Endothelial cell (in vitro differentiated cells): ENCODE measurements at places on chromosomes 2 and 18.

- no peak for DNase-seq
- no peak overlapping the region for H3K27ac ChIP-seq
- peaks cover 23% of the 10 kb centered on the region for H3K4me1 ChIP-seq
- no peak overlapping the region for H3K4me3 ChIP-seq
These were observed 259.1 kb downstream of the LTBP1 start for GRCh38 chr2:33205693-33206434.

DNA sequence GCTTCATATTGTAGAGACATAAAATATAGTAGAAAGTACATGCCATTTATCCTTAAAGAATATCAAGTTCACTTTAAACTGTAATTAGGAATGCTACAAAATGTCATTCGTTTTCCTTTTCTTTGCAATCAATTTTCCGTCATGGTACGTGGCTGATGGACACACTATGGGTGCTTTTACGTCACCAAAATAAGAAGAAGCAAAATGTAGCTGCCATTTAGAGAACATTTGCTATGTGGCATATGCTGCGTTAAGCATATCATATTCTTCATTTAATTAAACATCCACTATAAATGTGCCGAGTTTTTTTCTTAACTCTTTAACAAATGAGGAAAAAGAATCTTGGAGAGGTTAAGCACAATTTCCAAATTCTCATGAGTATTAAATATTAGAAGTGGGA is 1358.5 kb upstream of the NXPH2 start:
- H3K4me1 ChIP-seq = no peaks in the 10 kb centered on the region
- H3K4me3 ChIP-seq = no peak overlapping the region
- no peaks in the 10 kb centered on the region for H3K36me3 ChIP-seq
- no peaks in the 10 kb centered on the region for H3K27me3 ChIP-seq

DNA sequence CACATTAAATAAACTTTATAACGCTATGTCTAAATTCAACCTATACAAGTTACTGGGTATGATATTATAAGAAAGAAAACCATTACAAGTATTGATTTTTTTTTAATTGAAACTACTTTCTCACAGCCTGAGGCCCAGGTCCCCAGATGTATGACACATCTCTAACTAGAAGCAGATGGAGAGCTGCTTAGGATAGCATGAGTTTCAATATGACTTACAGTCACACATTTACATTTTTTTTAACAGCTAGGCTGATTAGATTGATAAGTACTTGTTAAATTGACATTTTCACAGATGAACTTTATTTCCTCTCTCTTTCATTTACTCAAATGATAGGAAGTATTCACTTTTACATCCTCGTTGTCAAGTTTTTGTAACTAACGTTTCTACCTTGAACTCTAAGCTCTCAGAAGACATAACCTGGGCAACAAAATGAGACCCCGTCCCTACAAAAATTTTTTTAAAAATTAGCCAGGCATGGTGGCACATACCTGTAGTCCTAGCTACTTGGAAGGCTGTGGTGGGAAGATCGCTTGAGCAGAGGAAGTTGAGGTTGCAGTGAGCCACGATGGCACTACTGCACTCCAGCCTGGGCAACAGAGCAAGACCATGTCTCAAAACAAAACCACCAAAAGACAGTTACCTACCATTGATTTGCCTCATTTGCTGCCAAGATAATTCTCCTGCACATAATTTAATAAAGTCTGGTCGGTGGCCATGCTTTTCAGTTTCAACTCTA is 52.4 kb downstream of the STK39 start:
- H3K27me3 ChIP-seq = no peaks in the 10 kb centered on the region
- H3K4me3 ChIP-seq = no peak overlapping the region
- no peaks in the 10 kb centered on the region for H3K36me3 ChIP-seq

DNA sequence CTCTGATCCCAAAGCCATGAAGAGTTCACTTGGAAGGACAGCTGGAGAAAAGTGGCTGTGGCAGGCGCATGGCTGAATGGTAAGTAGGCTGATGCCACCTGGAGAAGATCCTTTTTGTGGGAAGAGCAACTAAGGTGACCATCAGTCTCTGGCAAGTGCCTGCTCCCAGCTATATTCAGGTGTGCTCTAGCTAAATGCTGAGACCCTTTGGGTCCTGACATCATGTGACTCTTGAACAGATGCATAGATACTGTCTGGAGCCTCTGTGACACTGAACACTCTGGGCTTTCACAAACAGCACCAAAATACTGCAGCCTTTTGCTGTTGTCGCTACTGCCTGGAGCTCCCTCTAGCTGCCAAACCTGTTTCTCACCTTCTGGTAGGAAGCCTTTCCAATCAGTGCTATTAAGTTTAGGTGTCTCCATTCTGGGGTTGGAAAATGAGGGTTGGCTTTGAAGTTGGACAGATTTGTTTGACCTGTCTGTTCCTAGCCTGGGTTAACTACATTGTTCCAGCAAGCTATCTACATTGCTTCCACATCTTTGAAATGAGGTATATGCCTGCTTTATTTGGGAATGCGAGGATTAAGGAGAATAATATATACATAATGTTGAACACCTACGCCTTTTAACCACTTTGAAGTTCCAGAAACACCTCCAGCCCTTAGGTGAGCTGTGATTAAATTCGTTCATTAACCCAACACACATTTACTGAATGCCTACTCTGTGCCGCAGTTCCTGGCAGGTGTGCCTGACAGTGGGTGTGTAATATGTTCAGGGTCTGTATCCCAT is 3.1 kb downstream of the EGR4 start:
- peak; percentile 59 for DNase-seq
- H3K4me1 ChIP-seq = no peaks in the 10 kb centered on the region
- peak overlapping the region; percentile 18 for H3K27ac ChIP-seq
- peaks cover 6% of the 10 kb centered on the region for H3K36me3 ChIP-seq
- H3K4me3 ChIP-seq = peak overlapping the region; percentile 71
- peaks cover 22% of the 10 kb centered on the region for H3K27me3 ChIP-seq

- H3K27me3 ChIP-seq = peaks cover 3% of the 10 kb centered on the region
- DNase-seq = no peak
- H3K4me1 ChIP-seq = peaks cover 3% of the 10 kb centered on the region
- no peak overlapping the region for H3K4me3 ChIP-seq
- no peaks in the 10 kb centered on the region for H3K36me3 ChIP-seq
- H3K27ac ChIP-seq = no peak overlapping the region
These were observed 119.9 kb upstream of the SERTAD2 start for GRCh38 chr2:64773461-64774118.

DNA sequence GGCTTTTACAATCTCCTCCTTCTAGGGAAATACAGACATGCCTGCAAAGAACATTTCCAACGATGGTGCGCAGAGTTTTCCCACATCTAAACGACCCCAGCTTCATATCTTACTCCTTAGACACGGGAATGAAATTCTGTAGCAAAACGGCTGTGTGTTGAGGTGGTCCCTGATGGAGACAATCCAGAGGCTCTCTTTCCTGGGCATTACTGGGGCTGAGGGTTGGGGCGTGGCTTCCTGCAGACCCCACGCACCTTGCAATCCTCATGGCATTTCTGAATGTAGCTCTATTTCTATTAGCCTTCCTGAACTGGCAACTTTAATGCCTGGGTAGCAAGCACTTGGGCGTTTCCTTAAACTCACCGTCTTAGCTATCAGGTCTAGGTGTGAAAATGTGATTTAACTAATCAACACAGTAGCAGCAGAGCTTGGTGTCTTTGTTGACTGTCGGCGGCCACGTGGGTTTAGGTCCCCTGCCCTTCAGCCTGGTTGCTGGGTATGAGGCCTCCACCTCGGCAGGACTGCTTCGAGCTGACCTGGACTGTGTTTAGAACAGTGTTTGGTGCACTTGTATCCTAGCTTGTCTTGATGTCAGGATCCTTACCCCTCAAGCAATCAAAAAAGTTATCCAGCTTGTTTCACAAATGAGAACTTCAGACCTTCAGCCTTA is 242.8 kb downstream of the GBX2 start:
- peaks cover 3% of the 10 kb centered on the region for H3K27me3 ChIP-seq
- no peak overlapping the region for H3K27ac ChIP-seq
- H3K4me1 ChIP-seq = peaks cover 10% of the 10 kb centered on the region
- H3K4me3 ChIP-seq = no peak overlapping the region
- H3K36me3 ChIP-seq = peaks cover 3% of the 10 kb centered on the region

DNA sequence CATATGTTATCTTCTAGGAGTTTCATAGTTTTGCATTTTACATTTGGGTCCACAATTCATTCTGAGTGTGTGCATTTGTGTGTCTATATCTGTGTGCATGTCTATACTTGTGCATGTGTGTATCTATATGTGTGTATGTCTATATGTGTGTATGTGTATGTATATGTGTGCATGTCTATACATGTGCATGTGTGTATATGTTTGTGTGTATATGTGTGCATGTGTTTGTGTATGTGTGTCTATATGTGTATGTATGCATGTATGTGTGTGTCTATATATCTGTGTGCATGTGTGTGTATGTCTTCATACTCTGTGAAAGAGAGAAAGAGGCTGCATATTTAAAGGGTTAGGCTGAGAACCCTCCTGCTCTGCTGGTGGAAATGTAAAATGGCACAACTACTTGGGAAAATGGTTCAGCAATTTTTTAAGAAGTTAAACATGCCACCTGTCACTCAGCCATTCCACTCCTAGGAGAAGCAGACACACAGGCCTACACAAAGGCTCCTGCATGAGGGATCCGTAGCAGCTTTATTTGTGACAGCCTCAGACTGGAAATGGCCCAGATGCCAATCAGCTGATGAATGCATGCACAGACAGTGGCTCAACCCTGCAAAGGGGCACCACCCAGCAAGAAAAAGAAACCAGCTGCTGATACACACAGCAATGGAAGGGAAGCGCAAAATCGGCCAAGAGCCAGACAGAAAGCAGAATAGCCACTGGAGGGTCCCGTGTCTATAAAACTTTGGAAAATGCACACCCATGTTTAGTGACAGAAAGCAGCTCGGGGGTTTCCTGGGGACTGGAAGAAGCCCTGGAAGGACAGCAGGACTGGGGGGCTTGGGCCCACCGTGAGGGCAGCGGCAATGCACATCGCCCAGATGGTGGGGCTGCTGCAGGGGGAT is 146.8 kb downstream of the SEPTIN10 start:
- peaks cover 9% of the 10 kb centered on the region for H3K36me3 ChIP-seq
- H3K27ac ChIP-seq = no peak overlapping the region
- no peak for DNase-seq
- peaks cover 4% of the 10 kb centered on the region for H3K27me3 ChIP-seq

GRCh38 chr2:215693193-215693998 is 257.5 kb upstream of the FN1 start:
- H3K27me3 ChIP-seq = no peaks in the 10 kb centered on the region
- no peak overlapping the region for H3K4me3 ChIP-seq
- DNase-seq = no peak
- peaks cover 7% of the 10 kb centered on the region for H3K4me1 ChIP-seq

GRCh38 chr2:147829106-147829505 is 15.7 kb upstream of the ACVR2A start:
- H3K27me3 ChIP-seq = no peaks in the 10 kb centered on the region
- no peaks in the 10 kb centered on the region for H3K36me3 ChIP-seq
- no peak overlapping the region for H3K4me3 ChIP-seq
- no peak for DNase-seq

DNA sequence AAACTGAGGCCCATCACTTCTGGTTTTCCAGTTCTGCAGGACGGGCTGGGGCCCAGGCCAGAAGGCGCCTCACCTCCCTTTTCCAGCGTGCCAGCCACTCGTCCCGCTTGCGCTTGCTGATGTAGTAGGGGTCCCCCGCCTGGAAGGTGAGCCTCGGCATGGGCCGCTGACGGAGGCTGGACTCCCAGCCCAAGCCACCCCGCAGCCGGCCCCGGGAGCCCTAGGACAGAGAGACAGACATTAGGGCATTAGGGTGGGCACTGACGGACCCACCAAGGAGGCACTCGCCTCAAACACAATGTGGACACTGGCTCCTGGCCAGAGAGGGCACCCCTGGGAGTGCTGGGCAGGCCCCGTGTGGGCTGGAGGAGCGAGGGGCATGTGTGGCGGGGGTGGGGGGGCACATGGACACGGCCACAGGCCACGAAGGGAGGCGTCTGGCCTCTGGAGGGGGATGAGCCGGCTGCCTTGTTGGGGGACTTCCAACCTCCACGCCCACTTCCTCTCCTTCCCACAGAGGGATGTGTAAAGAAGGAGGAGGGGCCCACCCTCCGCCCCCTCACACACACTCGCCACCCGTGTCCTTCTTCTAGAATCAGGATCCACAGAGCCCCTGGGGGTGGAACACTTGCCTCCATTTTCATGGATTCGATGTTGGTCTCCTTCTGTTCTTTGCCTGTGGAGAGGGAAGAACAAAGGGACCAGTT is 66.7 kb downstream of the DNMT3A start:
- peaks cover 19% of the 10 kb centered on the region for H3K27me3 ChIP-seq
- peaks cover 42% of the 10 kb centered on the region for H3K4me1 ChIP-seq
- DNase-seq = no peak
- H3K4me3 ChIP-seq = no peak overlapping the region

DNA sequence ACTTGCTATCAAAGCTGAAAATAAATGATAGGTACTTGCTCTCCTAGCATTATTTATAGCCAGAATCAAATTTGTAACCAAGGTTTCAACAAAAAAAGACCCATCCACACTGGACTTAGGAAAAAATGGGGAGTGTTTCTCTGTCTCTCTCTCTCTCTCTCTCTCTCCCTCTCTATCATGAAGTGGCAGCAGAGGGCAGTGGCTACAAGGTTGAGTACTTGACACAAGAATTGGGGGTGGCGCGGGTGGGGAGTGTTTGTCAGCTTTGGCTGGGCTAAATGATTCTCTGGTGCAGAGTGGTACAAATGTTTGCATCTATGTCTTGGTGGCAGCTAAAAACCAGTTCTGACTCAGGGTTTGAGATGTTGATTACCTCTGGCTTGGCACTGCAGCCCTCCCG is 85.0 kb downstream of the RBM43 start:
- no peak for DNase-seq
- H3K27ac ChIP-seq = no peak overlapping the region
- H3K27me3 ChIP-seq = peaks cover 1% of the 10 kb centered on the region
- no peaks in the 10 kb centered on the region for H3K36me3 ChIP-seq
- H3K4me1 ChIP-seq = no peaks in the 10 kb centered on the region

- H3K36me3 ChIP-seq = no peaks in the 10 kb centered on the region
- H3K4me3 ChIP-seq = no peak overlapping the region
- H3K27me3 ChIP-seq = no peaks in the 10 kb centered on the region
- H3K4me1 ChIP-seq = peaks cover 24% of the 10 kb centered on the region
- no peak overlapping the region for H3K27ac ChIP-seq
These were observed 98.1 kb downstream of the CDH2 start for GRCh38 chr18:28078849-28079248.

DNA sequence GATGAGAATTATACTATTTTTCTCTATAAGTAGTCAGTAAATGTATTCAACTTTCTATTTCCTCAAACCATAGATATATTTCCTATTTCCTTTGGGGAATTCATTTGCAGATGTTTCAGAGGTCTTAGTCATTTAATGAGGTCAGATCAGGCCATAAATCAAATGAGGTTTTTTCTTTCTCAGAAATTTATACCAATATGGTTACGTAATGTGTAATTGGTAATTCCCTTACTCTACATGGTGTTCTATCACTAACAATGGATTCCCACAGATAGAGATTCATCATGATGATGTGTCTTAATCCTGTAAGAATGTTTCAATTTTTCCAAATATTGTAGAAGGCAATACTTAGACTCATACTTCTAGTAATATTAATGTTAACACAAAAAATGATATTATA is 108.0 kb downstream of the DPP4 start:
- no peak overlapping the region for H3K4me3 ChIP-seq
- H3K36me3 ChIP-seq = no peaks in the 10 kb centered on the region
- no peaks in the 10 kb centered on the region for H3K4me1 ChIP-seq
- no peaks in the 10 kb centered on the region for H3K27me3 ChIP-seq
- no peak for DNase-seq
- no peak overlapping the region for H3K27ac ChIP-seq
